ENCODE measurements at places on chromosomes 2 and 18.

DNA sequence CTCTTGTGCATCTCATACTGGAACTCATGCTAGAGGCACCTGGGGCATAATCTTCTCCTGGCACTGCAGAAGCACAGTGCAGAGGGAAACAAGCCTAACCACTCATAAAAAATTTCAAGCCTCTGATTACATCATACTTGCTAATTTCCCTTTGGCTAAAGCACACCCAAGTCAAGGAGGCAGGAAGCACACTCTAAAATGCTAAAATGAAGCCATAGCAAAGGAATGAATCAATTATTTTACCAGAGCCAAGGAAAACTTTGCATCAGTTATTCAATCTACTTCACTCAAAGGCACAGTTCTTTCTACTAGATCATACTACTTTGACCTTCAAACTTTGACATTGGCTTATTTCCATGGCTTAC is 79.6 kb upstream of the SPOPL start:
- peak; percentile 64 for DNase-seq

DNA sequence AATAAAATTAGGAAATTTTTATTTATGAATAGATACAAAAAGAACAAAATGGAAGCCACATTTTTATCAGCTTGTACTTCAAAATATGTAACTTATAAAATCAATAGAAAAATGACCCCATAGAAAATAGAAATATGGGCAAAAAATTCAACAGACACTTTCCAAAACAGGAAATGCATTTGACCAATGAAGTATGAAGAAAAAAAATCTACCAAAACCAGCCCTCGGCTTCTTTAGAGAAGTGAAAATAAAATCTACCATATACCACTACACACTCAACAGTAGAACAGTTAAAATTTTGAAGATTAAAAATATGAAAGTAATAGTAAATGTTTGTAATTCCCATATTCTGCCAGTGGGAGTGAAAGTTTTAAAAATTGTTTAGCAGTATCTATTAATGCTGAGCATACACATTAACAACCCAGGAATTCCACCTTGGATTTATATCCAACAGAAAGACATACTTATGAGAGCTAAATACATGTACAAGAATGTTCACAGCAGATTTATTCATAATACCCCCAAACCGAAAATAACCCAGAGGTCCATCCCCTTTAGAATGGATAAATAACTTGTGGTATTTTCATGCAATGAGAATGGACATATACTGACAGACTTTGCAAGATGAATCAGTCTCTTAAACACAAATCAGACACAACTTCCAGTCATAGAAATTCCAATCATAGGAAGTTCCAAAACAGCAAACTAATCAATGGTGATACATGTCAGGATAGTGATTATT is 318.0 kb downstream of the FIGN start:
- no peak for DNase-seq

DNA sequence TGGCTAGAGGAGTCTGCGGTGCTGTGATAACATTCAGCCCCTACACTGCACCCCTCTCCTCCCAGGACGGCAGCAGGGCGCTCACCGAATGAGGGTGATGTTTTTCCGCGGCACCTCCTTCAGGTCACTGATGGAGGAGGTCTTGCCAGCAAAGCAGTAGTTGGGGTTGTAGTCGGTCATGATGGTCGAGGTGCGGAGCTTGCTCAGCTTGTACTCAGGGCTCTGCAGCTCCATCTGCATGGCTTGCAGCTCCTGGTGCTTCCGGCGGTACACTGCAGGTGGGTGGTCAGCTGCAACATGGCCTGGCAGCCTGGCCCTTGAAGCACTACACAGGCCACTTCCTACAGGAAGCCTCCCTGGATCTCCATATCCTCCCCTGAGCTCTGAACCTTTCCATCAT is 108.0 kb downstream of the CLIP4 start:
- DNase-seq: no peak

GRCh38 chr2:105502625-105503334 is 103.9 kb upstream of the FHL2 start:
- no peak for DNase-seq

DNA sequence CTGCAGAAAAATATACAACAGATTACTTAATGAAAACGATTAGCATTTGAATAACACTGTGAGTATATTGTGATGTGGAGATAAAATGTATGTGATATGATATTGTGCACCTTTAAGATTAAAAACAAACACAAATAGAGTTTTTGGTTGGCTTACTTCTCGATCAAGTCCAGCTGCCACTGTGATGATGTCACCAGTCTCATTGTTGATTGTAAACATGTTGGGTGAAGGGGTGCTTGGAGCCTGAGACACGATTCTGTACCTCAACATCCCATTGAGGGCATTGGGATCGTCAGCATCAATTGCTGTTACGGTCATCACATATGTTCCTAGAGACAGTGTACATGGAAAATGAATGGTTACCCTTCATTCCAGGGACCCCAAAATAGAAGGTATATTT is 174.1 kb downstream of the CDH2 start:
- DNase-seq: no peak

DNA sequence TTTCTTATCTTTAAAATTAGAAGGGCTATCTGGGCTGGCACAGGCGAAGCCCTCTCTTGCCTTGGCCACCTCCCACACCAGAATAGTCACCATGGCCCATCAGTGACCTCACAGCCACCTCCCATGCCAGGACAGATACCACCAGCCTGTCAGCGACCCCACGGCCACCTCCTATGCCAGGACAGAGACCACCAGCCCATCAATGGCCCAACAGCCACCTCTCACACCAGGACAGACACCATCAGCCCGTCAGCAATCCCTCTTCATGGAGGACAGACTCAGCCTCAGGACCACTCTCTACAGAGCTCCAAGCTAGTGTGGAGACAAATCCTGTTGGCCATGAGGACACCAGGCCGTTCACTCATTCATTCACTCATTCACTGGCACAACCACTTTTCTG is 74.6 kb downstream of the ASB1 start:
- DNase-seq: no peak

GRCh38 chr2:232541195-232541960 is 1.9 kb downstream of the CHRNG start:
- no peak for DNase-seq

All from GM04503 (cell line).